ENCODE measurements at places on chromosomes 4 and X.

DNA sequence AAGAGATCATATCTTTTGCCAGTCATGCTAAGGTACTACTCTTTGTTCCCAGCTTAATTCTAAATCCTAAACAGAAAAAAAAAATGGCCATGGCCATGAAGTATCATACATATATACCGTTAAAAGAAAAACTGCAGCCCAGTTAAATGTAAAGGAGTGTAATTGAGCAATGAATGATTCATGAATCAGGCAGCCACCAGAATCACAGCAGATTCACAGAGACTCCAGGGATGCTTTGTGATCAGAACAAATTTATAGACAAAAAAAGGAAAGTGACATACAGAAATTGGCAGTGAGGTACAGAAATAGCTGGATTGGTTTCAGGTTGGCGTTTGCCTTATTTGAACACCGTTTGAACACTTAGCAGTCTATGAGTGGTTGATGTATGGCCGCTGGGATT, 42.1 kb upstream of the PDGFC start:
- DNase-seq: no peak

- DNase-seq: no peak
These were observed 502.3 kb upstream of the DIAPH2 start for GRCh38 chrX:96182366-96182765.

GRCh38 chrX:9539605-9540387, 74.9 kb downstream of the TBL1X start:
- no peak for DNase-seq

GRCh38 chr4:47442980-47443379, 20.5 kb downstream of the COMMD8 start:
- no peak for DNase-seq

GRCh38 chr4:108980455-108981239, 217.8 kb upstream of the ETNPPL start:
- no peak for DNase-seq

- DNase-seq: no peak
These were observed 60.3 kb upstream of the DDX3X start for GRCh38 chrX:41273638-41274037.

GRCh38 chrX:143669395-143669794, 33.5 kb upstream of the SLITRK4 start:
- DNase-seq: no peak

GRCh38 chr4:100566396-100566795, 48.6 kb upstream of the EMCN start:
- DNase-seq: no peak

DNA sequence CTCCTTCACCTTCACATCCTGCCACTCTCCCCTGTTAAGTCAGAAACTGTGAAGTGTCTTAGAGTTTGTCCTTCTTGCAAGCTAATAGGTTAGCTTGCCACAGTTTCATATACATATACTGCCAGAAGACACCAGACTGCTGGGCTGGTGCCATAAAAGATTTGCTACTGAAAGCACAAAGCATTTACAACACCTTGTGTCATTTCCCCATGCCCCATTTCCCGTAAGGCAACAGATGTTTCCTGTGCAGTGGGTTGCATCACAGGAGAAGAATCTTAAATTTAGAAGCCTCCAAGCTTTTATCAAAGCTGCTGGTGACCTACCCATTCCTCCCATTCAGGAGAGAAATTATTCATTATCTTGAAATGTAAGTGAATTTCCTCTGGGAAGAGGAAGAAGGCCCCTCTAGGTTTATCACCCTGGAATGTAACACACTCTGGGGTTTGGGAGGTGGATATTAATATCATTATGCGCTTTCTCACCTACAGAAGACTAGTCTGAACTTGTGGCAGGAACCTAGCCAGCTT, 34.5 kb upstream of the RAB33B start:
- DNase-seq: peak; percentile 28

DNA sequence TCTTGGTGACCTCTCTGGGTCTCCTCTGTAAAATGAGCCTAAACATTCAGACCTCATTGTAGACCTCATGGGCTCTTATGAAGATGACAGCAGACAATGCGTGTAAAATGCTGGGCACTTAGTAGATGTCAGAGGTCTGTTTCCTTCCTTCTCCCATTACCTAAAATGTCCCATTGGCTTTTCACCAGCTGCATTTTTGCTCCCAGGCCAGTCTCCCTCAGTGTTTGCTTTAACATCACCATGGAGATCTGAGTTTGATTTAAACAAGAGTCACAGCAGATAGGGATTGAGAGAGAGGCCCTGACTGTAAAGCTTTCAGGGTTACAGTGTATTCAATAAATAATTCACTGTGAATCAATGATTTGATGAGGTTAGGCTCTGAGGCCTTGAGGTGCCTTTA, 24.3 kb downstream of the PSAPL1 start:
- DNase-seq: no peak

DNA sequence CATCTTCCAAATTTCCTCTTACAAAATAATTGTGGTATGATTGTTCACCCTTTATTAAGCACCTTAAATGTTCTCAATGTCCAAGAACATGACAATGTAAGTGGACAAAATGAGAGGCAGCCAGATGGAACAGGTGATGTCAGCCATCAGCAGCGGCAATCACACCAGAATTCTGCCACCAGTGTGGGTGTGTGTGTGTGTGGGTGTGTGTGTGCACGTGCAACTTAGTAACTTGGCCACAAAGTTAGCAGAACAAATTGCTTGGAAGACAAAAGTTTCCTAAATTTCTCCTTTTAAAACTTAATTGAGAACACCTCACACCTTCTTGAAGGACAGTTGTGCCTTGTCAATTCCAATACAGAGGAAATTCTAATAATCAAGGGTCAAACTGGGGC, 18.7 kb downstream of the LNX1 start:
- DNase-seq: no peak

DNA sequence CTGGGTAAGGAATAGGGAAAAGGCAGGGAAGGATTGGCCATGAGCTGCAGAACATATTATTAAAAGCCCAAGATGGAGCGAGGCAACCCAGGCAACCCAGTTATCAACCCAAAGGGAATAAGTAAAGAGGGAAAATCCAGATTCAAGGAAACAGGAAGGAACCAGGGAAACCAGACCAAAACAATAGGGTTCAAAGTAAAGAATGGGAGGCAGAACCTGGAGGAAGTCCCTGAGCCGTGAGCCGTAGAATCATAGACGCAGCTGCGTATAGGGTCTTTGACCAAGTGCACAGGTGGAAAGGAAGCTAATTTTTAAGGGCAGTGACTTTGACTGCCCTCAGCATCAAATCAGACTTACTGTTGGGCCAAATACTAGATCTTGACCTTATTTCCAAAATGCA, 98.5 kb upstream of the SRD5A3 start:
- no peak for DNase-seq

DNA sequence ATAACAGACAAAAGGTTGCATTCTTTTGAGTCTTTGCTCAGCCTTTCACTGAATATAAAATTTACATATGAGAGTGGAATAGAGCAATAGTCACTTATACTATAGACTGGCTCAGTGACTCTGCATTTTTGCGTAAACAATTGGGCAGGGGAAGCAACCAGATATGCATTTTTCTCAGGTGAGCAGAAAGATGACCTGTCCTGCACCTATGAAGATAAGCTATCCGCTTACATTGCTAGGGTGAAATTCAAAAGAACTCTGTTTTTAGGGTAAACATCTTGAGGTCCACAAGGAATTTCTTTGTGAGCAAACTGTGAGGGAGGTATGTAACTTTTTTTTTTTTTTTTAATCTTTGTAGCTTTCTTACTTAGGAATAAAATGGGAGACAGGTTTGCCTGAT, 602.4 kb upstream of the PRKX start:
- no peak for DNase-seq

GRCh38 chr4:91769912-91770311, 533.9 kb upstream of the GRID2 start:
- no peak for DNase-seq
